Activated CD4-positive, alpha-beta T cell treated with anti-CD3 and anti-CD28 coated beads for 24 hours (primary cell): ENCODE measurements at places on chromosomes 6 and 20.

- DNase-seq = no peak
Measured at GRCh38 chr6:11374036-11375010, 141.9 kb upstream of the NEDD9 start.

DNA sequence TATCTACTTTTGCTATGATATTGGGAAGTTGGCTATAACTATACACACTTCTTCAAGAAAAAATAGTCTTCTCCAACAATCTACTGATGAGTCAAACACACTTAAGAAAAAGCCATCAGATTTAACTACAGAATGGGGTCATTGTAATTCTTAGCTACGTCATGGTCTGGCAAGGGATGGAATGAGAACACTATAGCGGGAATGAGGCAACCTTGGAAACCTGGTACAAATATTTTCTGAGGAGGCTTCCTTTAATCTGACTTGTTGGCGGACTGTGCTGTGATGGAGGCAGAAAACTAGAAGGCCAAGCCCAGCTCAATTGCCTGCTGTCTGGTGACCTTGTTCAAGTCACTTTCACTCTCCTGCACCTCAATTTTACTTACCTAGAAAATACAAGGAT, 586.8 kb upstream of the JAG1 start:
- DNase-seq = no peak

GRCh38 chr6:17276766-17277165, 4.4 kb upstream of the RBM24 start:
- no peak for DNase-seq

DNA sequence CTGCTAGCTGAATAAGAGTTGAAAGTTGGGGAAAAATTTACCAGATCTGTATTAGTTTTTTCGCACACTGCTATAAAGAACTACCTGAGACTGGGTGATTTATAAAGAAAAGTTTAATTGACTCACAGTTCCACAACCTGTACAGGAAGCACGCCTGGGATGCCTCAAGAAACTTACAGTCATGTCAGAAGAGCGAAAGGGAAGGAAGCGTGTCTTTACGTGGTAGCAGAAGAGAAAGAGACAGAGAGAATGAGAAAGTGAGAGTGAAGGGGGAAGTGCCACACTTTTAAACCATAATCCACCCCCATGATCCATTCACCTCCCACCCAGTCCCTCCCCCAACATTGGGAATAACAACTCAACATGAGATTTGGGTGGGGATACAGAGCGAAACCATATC, 79.6 kb downstream of the KHDC1L start:
- DNase-seq = no peak

GRCh38 chr6:41017663-41018062, 21.4 kb downstream of the UNC5CL start:
- no peak for DNase-seq

- DNase-seq = no peak
Measured at GRCh38 chr20:38725148-38725901, 1.0 kb downstream of the SLC32A1 start.

DNA sequence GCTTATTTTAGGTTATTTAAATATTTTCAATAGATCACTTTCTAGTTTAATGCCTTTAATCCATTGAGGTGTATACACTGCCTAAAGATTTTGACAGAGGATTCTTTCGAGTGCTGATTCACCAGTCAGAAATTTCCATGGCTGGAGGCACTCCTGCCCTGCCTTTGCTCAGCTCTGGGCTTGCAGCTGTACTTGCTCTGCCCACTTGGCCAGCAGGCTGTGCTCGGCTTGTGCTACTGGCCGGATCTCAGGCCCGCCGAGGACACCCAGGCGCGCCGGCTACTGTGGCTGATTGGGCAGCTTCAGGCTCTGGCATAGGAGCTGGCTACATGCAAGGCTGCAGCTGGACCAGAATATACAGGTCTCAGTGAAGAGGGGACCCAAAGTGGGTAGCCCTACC, 675.1 kb upstream of the MMS22L start:
- no peak for DNase-seq

- no peak for DNase-seq
Measured at GRCh38 chr20:17967521-17968365, 851 bp downstream of the SNX5 start.

GRCh38 chr20:36775196-36775595, 1.6 kb upstream of the DSN1 start:
- DNase-seq = no peak

DNA sequence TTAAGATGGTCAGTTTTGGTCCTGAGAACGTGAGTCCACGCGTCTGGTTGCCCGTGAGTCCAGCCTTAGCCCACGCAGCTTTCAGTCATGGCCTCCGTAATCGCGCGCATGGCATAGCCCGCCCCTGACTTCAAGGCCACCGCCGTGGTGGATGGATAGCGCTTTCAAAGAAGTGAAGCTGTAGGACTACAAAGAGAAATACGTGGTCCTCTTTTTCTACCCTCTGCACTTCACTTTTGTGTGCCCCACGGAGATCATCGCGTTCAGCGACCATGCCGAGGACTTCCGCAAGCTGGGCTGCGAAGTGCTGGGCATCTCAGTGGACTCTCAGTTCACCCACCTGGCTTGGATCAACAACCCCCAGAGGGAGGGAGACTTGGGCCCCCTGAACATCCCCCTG, 142.0 kb upstream of the MCHR2 start:
- DNase-seq = no peak
